ENCODE measurements at places on chromosomes 5 and 9.

GRCh38 chr9:105129731-105130130 is 114.7 kb upstream of the SLC44A1 start:
- DNase-seq, result no peak

- DNase-seq, result no peak
Observed at GRCh38 chr5:150223474-150223873, 33.6 kb downstream of the SLC6A7 start.

GRCh38 chr5:124842725-124843595 is 96.5 kb upstream of the ZNF608 start:
- no peak for DNase-seq

GRCh38 chr9:133581513-133582343 is 27.5 kb downstream of the FAM163B start:
- DNase-seq, result peak; percentile 31

- no peak for DNase-seq
Observed at GRCh38 chr5:114391321-114391720, 29.5 kb downstream of the KCNN2 start.
